RCC 7860 (cell line): ENCODE measurements at places on chromosomes 16 and 17.

- no peak for DNase-seq
Measured at GRCh38 chr17:62704381-62704971, 77.0 kb downstream of the MRC2 start.

DNA sequence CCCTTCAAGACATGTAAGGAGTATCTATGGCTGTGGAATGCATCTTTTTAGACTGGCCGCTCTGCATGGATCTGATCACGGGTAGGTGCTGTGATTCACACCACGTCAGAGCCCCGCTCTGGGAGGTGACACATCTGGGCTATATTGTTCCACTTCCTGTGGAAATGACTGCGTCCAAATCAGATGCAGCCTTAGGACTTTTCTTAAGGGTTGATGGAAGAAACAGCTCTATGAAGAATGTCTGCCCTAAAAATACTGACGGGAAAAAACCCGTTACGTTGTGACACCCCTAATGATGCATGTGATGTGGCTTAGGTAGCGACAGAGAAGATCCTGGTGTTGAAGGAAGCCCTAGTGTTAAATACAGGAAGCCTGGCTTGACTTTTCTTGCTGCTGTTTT, 12.2 kb downstream of the BANP start:
- DNase-seq: peak; percentile 37

- peak; percentile 47 for DNase-seq
Measured at GRCh38 chr16:64240586-64240985, 881.3 kb downstream of the CDH11 start.

DNA sequence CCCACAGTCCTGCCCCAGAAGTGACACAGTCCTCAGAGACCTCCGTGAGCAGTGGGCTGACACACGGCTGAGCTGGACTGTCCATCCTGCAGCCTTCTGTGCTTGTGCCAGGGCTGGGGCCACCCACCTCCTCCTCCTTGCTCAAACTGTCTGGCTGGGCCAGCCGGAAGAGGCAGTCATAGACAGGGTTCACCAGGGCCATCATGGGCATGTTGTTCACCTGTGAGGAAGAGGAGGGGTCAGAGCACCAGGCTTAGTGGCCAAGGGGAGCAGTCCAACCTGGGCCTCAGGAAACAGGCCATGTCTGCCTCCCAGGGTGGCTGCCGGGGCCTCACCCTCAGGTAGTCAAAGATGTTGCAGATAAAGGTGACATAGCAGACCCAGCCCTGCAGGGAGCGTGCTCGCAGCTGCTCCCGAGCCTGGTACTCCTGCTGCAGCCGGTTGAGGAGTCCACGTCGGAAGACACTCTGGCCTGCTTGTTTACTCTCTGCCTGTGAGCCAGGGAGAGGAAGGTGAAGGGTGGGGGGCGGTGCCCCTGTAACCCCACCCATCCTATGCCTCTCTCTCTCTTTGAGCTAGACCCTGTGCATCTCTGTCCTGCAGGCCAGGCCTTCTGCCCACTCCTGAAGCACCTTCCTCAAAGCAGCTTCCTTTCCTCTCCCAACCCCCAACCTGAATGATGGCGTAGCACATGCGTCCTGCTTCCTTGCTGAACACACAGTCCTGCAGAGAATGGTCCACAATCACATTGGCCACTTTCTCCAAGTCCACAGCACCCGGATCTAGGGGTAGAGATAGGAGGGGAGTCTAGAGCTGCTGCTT, 3.4 kb downstream of the MIF4GD start:
- no peak for DNase-seq

DNA sequence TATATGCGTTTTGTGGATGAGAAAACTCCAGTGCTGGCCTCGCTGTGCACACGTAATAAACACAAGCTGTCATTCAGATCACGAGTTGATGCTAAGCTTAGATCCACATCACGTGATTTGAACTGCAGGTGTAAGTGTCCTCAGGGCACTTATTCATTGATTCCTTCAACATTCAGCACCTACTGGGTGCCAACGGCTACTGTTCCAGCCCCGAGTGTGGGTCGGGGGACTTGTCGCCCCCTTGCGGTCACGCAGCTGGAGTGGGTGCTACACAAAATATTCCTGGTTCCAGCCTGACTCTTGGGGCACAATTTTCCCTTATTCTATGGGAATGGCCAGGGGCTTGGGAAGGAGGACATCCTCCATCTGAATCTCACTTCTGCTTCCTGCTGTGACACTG, 29.9 kb upstream of the GINS2 start:
- DNase-seq: no peak

- DNase-seq: no peak
Measured at GRCh38 chr17:78966123-78966813, 13.5 kb downstream of the LGALS3BP start.

DNA sequence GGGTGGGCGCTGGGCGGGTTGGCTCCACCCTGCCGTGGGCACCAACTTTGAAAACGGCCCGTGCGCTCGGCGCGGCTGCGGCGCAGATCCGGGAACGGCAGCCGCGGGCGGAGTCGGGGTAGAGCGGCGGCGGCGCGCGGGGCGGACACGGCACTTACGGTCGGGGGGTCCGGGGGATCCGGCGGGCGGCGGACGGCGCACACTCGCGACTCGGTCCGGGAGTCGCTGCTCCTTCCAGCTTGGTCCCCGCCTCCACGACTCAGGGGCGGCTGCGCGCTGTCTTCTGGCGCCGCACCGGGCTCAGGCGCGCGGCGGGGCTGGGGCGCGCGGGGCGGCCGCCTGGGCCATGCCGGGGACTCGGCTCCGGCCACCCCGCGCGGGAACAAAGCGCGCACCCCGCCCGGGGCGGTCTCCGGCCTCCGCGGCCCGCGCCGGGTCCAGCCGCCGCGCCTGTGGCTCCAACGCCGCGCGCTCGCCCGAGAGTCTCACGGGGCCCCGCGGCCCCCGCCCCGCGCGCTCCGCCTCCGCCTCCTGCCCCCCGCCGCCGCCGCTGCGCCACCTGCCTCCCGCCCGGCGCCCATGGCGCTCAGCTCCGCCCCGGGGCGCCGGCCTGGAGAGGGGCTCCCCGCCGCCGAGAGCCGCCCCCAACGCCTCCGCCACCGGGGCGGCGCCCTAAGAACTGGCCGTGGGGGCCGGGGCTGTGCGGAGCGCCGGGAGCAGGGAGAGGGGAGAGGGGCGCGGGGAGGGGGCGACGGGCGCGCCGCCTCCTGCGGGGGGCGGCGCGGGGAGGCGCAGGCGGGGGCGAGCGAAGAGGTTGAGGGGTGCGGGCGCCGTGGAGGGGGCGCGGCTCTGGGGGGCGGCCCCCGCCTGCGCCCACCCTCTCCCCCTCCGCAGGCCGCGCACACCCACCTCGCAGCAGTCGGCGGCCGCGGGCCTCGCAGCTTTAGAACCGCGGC, 35.9 kb downstream of the CBFA2T3 start:
- no peak for DNase-seq

DNA sequence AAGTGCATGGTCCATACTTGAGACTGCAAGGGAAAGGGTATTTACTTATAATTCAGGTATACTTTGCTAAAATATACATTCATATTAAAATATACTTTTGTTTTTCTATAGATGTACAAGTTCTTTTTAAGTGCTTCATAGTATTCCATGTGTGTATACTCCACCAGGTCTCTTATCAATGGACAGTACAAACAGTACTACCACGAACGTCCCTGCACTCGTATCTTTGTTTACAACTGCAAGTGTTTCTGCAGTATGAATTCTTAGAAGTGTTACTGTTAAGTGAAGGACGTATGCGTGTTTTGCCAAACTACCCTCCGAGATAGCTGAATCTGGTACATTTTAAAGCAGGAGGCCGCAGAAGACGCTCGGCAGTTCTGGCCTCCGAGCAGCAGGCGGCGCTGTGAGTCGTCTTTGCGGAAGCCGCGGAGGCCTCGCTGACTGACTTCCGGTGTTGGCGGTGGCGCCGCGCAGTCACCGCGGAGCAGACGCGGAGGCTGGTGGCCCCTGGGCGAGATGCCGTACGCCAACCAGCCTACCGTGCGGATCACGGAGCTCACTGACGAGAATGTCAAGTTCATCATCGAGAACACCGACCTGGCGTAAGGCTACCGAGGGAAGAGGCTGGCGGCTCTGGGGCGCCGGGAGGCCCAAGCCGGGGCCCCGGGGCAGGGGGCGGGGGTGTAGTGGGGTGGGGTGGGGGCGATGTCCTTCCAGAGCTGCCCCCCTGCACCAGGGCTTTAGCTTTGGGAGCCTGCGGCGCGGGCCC, at the start of gene POLR2C:
POLR2C (plus strand) TSS at position 471 of the 769 bp plus-strand sequence; CDS start at position 517, 46 bp downstream.
- peak; percentile 66 for DNase-seq

DNA sequence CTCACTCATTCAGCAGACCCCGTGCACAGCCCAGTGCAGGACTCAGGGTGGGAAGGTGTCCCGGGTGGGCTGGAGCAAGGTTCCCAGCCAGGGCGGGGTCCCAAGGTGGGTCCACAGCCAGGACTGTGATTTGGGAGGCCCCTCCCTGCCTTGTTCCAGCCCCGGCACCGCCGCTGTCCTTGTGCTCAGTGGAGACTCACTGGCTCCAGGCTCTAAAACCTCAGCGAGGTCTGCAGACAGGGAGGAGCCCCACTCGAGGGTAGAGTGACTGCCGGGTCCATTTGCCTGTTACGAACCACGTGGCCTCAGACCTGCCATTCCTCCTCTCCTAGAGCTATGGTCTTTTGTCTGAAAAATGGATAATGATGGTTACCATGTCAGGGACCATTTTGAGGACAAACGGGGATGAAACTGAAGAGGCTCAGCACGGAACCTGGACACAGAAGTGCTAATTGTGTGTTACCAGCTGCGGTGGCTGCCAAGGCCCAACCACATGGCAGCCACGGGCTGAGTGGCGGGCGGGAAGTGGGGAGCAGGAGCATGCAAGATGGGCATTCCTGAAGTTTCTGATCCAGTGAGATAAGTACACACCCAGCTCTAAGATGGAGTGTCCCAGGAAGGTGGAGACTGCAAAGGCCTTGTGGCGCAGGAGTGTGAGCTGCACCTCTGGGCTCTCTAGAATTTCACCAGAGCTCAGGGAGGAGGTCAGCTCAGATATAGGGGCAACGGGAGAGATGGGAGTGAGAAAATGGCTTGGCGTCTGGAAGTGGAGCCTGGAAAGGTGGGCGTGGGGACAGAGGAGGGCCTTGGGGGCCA, 317.6 kb downstream of the SEC14L1 start:
- no peak for DNase-seq

DNA sequence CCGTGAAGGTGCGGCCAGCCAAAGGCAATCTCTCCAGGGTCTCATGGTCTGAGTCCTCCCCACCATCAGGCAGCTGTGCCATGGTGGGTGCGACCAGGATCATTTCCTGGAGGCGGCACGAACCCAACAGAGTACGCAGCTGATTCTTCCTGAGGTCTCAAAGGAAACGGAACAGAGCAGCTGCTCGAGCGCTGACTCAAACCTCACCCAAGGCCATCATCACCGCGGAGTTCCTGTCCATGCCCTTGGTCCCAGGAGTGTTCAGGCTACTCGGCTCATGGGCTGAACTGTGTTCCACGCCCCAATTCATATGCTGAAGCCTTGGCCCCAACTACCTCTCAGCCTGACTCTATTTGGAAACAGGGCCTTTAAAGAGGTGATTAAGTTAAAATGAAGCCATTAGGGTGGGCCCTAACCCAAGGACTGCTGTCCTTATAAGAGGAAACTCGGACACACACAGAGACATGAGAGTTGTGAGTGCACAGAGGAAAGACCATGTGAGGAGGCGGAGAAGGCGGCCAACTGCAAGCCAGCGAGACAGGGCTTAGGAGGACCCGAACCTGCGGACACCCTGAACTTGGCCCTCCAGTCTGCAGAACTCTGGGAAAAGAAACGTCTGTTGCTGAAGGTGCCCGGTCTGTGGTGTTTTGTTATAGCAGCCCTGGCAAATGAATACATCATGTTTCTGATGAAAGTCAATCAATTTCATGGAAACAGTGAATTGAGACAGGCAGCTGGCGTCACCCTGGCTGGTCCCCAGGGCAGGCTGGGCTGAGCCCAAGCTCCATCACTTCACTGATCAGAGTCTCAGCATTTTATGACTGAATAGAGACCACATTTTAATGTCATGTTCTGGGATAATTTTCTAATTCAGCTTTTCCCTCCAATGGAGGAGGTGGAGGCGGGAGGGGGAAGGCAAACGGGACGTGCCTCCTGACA, 13.7 kb downstream of the MXRA7 start:
- no peak for DNase-seq

- DNase-seq: no peak
Measured at GRCh38 chr16:81099958-81100357, 3.8 kb upstream of the GCSH start.

GRCh38 chr16:47481698-47482374, 20.7 kb downstream of the PHKB start:
- DNase-seq: no peak

GRCh38 chr16:23629516-23629915, 11.6 kb downstream of the PALB2 start:
- no peak for DNase-seq

DNA sequence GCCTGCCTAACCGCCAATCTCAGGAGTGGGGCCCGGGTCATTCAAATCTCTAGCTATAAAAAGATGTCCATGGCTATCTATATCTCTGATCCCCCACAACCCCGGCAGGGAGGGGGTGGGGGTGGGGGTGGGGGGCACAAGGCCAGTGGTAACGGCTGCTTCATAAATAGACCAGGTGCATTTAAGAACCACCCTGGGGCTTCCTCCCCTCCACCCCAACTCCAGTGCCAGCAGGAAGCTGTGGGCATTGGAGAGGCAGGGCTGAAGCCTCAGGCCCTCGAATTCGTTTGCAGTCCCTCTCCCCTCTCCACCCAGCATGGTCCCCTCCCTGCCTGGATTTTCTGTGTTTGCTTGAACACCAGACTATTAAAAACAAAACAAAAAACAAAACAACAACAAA, 56.0 kb downstream of the RAP1GAP2 start:
- no peak for DNase-seq

GRCh38 chr16:84239141-84239769, 557 bp downstream of the KCNG4 start:
- no peak for DNase-seq

DNA sequence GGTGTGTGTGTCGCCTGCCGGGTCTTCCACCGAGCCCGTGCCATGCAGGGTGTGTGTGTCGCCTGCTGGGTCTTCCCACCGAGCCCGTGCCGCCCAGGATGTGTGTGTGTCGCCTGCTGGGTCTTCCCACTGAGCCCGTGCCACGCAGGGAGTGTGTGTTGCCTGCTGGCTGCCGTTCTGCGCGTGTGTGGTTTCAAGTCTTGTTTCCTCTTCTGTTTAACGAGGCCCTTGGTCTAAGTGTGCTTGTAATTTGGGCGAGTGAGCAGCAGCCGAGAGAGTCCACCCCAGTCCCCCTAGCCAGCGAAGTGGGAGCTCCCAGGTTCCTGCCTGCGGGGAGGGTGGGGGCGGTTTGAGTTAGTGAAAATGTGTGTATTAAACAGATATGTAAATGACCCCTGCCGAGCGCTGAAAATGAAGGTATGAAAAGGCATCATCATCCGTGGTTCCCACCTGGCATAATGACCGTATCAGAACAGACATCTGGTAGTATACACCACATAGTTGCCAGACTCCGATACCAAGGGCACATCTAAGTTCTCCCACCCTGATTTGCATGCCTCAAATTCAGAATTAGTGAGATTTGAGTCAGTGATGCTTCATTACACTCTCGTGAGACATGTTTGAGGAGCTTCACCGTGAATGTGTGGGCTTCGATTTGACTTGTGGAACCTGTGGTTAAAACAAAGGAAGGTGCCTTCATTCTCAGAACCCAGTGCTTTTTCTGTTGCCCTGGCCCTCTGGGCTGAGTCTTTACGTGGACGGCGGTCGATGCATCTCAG, 114.5 kb upstream of the CHMP6 start:
- DNase-seq: no peak

- DNase-seq: peak; percentile 34
Measured at GRCh38 chr17:76408037-76408849, 23.8 kb downstream of the SPHK1 start.
